ENCODE measurements at places on chromosomes 16 and 17.

- no peak for DNase-seq
Measured at GRCh38 chr16:88384222-88385111, 1.7 kb downstream of the ZNF469 start.

DNA sequence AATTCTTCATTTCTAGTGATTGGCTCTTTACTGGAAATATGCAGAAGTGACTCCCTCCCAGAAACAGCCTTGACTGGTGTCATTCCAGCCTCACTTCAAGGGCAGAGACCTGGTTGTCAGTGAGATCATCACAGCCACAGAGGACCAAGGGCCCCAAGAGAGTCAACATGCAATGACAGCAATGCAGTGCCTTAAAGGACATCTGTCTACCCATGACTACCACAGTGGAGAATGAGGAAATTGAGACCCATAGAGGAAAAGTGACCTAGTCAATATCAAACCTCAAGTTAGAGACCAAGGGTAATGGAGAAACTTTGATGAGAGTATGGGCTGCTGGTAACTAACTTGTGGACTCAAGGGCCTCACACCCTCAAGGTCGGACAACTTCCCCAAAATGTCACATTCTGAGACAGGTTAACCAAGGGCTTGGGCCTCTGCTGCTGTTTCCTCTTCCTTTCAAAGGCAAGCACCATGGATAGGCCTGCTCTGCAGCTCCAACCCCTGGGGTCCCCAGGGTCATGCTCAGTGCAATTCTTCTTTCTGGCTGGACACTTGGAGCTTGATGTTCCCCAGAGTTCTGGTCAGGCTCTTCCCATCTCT, 11.3 kb downstream of the NOG start:
- DNase-seq = no peak

DNA sequence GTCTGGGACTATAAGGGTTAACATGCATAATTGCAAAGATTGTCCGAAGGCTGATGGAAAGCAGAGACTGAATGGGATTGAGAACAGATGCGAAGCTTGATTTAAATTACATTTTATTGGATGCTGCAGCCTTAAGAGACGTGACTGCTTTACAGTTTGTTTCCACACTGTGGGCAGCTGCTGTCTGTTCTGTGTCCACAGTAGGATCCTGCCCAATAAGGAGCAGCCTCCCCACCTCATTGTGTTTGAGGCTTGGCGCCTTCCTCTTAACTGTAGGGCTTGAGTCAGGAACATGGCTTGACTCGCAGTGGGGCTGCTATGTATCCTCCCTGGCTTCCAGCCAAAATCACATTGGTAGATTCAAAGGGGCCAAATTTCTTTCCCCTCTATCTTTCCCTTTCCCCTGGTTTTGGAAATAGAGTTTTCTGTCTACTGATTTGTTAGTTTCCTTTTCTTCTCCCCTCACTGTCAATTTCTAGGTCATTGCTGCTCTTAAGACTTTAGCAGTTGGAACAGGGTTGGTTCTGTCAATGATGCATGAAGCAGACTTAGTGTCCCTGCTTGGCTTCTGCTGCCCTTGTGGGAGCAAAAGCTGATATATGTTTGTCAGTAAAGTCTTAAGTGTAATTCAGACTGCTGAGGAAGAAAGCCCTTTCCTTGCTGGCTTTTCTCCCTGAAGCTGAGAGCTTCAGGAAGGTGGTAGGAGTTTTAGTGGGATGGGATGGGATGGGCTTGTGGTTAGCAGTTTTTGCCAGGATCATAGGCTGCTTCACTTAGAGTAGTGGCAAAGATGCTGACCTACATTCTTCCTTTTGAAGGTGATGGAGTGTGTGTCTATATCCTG, 5.0 kb upstream of the RARA start:
- no peak for DNase-seq

GRCh38 chr17:9974448-9975381, 69.6 kb upstream of the RCVRN start:
- no peak for DNase-seq

DNA sequence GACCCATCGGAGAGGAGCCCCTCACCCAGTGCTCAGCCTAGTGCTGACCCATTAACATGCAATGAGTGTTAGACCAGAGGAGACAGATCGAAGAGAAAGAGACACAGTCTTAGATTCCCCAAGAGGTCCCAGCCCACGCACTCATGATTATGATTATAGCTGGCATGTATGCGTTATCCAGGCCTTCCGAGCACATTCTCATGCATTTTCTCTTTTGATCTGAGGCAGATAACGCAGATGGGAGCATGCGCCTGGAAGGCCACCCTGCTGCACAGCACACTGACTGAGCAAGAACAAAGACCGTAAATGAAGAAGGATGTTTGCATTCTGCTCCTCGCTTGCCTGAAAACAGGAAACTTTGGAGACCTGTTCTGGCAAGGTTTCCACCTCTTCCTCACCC, 232.7 kb downstream of the SOX9 start:
- DNase-seq = no peak

- DNase-seq = no peak
Measured at GRCh38 chr16:86505899-86506864, 4.1 kb upstream of the FOXF1 start.

- DNase-seq = no peak
Measured at GRCh38 chr17:58004060-58004459, 3.0 kb downstream of the SRSF1 start.

Data from activated CD8-positive, alpha-beta memory T cell treated with anti-CD3 and anti-CD28 coated beads for 4 hours (primary cell).